ENCODE measurements at places on chromosomes 12 and 14.

GRCh38 chr12:28497889-28498411 is 307.7 kb downstream of the CCDC91 start:
- DNase-seq = no peak

- DNase-seq = no peak
These were observed 297.5 kb downstream of the RPAP3 start for GRCh38 chr12:47408171-47408871.

DNA sequence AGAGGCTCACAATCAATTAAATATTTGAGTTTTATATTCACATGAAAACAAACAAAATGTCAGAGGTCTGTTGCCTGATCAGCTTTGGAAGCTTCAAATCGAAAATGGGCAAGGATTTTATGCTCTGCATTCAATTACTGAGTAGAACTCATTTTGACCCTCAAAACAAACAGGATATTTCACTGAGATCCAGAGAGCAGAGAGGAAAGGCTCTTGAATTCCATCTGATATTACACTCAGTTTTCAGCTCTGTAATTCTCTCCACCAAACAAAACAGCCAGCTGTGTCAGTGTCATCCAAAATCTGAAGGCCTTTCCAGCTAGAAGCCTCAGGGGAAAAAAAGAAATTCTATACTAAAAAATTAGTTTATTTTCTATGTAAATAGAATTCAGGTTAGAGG is 128.6 kb upstream of the FLRT2 start:
- DNase-seq = no peak

DNA sequence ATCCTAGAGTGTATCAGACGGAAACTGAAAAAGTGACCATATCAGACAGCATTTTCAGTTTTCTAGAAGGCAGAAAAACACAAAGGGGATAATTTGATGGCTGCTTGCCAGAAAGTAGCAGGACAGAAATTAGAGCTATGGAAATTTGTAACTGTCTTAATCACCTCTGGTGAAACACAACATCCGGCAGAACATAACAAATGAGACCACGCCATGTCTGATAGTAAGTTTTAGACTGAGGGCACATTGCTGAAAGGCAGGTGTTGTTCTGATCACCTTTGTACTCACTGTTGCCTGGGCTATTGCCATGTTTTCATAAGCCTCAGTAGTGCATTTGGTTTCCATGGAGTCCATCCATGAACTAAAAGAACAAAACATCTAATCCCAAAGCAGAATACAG is 290.3 kb downstream of the PAWR start:
- DNase-seq = no peak

DNA sequence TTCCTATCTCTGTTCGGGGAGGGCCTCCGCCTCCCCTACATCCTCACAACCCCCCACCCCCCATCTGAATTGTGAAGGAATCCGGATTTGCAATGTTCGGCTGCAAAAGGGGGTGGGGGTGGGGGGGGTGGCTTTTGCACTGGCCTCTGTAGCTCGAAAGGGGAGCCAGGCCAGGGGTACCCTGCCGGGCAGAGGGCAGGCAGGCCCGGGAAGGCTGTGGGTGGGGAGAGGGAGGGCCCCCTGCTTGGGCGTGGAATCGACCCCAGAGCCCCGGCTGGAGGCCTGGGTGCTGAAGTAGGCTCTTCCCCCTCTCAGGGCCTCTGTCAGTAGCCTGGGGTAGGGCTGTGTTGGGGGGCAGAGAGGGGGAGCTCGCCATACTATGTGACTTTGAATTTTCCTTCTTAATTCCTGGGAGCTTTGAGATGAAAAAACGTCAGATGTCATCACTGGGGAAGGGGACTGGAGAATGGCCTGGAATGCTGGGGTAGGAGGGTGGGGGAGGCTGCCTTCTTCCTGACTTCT is 1.1 kb downstream of the LRP1 start:
- DNase-seq = no peak

DNA sequence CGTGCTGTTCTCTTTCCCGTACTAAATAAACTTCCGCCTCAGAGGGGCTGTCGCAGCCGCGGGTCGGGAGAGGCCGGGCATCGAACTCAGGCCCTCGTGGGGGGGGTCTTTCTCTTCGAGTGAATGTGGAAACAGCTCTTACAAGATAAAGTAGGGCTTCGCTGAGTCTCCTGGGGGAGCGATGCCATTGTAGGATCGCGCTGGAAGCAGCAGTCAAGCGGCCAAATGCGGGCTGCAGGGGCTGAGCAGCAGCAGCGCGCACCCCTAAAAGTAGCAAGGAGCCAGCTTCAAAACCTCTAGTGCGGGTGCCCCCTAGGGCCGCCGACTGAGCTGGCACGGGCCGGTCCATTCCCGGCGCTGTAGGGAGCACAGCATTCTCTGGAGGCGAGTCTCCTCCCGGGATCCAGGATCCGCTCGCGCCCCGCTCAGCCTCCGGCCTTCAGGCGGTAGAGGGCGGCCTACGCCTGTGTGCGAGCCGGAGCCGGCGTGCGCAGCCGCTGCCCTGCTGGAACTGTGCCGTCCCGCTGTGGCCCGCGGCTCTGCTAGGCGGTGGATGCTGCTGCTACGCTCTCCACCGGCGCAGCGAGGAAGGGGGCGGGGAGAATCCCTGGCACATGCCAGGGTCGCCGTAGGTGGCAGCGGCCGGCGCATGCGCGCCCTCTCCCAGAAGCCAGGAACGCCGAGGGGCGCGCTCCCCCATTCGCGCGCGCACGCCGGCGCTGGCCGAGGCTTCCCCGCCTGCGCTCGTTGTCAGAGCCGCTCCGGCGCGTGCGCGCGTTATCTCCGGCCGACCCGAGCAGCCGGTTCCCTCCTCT is at the start of gene FUT8:
Gene FUT8 (plus strand): TSS at position 699 of the 815 bp plus-strand sequence. CDS start 148,834 bp downstream, outside the sequence.
- peak; percentile 93 for DNase-seq

DNA sequence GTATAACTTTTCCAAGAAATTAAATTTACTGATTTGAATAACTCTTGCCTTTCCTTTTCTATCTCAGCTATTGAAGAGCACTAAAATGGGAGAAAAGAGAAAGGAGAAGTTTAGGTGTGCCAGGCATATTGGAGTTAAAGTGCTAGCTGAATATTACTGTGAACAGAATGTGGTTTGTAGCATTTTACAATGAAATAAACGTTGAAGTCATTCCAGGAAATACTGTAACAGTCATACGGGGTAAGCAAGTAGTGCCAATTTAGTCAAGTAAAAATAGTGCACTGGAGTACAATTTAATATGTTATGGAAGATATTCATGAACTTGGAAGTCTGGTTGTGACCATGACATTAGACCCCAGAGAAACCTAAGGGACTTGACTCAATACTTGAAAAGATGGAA is 62.1 kb downstream of the E2F7 start:
- no peak for DNase-seq

DNA sequence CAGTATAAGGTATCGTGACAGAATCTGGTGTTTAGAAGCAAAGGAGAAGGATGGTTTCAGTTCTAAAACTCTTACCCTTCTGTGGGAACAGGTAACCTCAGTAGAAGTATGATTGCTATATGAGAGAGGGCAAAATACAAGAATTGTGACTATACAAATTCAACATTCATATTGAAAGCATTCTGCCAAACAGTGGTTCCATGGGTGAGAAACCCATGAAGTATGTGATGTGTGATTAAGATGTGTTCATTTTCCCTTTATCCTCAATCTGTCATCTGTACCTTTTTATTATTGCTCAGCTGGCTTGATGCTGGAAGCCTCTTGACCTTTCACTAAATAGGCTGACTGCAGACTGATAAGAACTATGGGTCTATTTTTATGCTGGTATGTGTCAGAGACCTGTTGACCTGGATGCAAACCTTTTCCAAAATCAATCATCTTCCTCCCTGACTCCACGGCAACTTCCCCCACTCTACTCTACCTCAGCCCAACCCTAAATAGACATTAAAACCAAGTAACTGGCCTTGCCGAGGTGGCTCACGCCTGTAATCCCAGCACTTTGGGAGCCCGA is 109.6 kb downstream of the STXBP6 start:
- no peak for DNase-seq

DNA sequence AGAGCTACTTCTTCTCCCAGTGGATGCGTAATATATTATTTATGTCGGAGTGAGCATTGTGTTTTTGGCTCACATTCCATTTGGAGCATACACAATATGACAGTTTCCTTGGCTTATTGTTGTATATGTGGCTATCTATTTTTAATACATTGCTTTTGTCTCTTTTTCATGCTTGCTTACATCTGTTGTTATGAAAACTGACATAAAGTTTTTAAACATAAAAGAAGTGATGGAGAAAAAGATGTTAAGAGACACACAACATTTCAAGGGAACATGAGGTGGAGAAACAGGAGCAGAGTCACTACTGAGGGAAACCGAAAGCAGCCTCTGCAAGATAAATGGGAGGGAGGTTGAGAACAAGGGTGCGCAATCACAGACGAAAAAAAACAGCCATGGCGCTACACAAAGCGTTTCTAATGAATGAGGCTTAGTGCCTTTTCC is 228.4 kb upstream of the NPAS3 start:
- no peak for DNase-seq

- DNase-seq = no peak
These were observed 4.5 kb downstream of the CNOT2 start for GRCh38 chr12:70247653-70248199.

DNA sequence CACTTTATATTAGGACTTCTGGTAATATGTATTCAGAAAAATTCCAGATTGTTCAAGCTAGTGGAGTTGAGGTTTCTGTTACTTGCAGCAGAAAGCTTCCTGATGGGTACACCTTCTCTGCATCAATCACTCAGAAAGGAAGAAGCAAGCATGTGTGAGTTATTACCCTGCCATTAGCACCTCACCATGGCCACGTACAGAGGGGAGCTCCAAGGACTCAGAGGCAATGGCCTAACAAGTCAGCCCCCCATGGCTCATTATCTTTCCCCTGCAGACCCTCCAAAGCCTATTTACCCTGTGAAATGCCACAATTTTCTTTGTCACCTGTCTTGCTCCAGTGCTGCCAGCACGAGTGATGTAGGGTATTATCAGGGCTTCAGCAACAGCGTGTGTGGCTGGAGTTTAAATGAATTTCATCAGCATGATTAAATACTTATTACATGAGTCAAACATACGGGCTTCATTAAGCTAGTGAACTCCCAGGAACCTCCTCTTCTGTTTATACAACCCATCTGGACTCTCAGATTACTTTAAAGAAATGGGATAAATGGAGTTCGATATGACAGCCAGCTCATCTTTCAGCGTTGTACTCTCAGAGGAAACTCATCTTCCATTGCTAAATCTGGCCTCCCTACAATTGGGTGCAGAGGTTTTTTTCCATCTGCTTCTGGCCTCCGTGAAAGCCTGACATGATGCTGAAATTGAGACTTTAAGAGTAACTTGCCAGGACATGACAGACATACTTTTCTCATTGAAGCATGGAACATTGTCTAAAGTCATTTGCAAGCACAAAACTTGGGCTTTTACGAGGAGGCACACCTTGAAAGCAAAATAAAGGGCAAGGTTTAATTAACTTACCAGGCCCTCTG is 135.9 kb downstream of the TMEM30B start:
- no peak for DNase-seq

DNA sequence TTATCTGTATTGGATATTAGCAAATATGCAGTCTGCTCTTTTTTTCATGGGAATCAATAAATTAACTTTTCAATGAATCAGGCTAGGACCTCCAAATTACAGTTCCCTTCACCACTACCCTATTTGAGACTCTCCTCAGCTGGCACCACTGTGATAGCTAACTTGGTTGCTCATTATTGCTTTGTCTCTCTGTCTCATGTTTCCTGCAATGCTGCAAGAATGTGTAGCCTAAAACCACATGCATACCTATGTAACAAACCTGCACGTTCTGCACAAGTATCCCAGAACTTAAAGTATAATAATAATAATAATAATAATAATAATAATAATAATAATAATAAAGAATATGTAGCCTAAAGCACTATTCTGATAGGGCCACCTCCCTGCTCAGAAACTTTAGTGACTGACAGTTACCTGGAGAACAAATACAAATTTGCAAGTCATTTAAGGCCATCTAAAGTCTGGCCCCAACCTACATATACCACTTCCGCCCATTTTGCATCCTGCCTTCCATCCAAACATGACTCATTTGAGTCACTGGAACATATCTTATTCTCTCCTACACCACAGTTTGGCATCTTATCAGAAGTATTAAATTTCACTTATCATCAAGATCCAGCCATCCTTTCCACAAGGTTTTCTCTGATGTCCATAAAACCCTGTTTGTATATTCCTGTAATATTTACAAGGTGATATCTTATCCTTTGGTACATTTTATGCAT is 215.1 kb downstream of the LRRK2 start:
- no peak for DNase-seq

DNA sequence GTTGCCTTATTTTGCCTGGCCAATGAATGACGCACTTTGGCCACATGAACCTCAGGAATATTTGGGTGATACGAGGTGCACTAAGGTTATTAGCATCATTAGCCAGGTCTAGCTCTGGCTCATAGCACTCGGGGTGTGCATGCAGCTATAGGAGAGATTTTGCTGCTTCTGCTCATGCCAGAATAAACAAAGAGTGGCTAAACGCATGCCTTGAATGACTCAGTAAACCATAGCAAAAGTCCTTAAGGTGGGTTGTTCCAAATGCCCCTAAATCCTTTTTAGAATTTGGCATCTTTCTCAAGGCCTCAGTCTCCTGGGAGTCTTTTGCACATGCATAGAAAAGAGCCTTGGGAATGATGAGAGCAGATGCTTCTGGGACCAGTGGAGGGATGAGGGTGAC is 343.7 kb upstream of the FKBP4 start:
- no peak for DNase-seq

DNA sequence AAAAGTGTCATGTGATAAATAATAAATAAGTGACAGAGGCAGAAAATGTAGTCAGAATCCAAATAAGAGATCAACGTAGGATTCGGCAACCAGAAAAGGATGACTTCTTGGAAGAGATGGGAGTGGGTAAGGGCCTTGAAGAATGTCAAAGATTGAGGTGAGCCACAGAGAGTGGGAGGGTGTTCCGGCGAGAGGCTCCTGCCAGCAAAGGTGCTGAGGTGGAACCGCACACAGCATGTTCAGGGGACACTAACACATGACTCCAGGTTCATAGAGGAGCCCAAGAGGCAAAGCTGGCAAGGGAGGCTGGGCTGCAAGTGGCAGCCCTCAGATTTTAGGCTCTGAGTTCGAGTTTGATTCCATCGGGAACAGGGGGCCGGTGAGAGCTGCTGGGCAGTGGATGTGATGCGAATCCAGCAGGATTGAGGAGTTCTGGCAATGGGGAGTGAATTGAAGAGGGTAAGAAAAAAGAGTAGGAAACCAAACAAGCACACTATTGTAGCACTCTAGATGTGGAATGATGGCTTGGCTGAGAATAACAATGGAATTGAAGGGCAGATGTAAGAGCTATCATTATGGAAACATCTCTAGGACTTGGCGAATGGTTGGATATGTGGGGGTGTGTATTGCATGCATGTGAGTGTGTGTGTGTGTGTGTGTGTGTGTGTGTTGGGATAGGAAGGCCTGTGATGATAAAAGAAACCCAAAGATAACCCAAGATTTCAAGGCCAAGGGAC is 36.5 kb downstream of the LRRC74A start:
- no peak for DNase-seq

GRCh38 chr14:50837271-50837670 is 6.3 kb upstream of the NIN start:
- DNase-seq = no peak

DNA sequence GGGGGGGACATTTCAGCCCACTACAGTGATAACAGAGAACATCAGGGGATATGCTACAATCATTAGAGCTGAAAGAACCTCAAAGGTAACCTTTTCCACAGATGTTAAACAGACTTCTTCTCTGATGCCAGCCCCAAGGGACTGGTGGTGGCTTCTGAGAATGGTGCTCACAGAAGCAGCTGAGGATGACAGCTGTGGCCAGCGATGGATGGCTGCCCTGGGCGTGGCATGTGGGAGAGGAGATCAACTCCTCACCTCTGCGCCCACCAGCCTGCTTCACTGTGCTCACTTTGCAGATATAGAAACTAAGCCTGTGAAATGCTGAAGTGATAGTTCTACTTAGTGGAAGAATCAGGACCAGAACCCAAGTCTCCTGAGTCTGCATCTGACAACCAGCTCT is 33.0 kb downstream of the FOXN3 start:
- no peak for DNase-seq
